ENCODE measurements at places on chromosomes 12 and 14.

GRCh38 chr14:39469094-39469710 is 37.0 kb upstream of the FBXO33 start:
- DNase-seq = no peak

DNA sequence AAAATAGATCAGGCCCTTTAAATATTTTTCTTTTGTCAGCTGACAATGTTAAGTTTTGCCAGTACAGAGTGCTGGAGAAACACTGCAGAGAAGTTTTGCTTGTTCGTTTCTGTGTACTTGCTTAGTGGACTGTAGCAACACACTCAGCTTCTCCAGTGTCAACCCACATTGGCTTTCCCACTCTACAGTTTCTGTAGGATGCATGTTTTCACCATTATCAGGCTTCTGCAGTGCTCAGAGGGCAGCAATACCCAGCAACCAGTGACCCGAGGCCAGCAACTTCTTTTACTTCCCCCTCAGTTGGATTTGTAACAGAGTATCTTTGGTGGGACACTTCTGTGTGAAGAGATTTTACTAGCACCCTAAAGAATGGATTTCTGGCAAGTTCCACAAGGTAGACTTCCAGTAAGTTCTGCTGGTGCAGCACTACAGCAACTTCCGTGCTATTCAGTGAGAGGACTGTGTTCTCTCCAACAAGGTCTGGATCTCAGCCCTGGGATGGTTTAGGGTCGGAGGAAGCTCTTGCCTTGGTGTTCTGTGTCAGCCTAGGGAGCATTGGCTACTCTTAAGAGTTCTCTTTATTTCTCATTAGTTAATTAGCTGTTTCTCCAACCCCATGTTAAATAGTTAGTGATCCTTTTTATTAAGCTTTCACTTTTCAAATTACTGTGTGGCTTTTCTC is 70.4 kb downstream of the FUT8 start:
- no peak for DNase-seq

- peak; percentile 66 for DNase-seq
These were observed 39.7 kb upstream of the GZMB start for GRCh38 chr14:24673534-24674203.

DNA sequence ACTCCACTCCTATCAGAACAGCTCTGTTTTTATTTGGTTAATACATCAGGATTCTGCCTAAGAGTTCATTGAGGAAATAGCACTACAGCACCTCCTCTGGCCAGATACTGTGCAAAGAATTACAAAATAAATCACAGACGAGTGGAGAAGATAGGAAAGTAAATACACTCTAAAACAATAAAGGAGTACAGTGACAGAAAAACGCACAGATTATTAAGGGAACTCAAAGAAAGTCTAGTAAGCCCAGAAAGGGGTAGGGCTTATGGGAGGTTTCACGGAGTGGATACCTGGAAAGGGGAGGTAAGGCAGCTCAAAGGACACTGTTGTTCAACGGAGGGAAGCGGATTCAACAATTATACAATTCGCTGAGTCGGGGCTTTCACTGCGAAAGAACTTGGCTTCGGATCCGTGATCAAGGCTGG is 5.5 kb downstream of the OR10AD1 start:
- no peak for DNase-seq
